Fibroblast of skin of abdomen (primary cell): ENCODE measurements at places on chromosomes 6 and 20.

- DNase-seq: peak; percentile 90
Measured at GRCh38 chr6:87907521-87907920, 140.1 kb upstream of the SPACA1 start.

DNA sequence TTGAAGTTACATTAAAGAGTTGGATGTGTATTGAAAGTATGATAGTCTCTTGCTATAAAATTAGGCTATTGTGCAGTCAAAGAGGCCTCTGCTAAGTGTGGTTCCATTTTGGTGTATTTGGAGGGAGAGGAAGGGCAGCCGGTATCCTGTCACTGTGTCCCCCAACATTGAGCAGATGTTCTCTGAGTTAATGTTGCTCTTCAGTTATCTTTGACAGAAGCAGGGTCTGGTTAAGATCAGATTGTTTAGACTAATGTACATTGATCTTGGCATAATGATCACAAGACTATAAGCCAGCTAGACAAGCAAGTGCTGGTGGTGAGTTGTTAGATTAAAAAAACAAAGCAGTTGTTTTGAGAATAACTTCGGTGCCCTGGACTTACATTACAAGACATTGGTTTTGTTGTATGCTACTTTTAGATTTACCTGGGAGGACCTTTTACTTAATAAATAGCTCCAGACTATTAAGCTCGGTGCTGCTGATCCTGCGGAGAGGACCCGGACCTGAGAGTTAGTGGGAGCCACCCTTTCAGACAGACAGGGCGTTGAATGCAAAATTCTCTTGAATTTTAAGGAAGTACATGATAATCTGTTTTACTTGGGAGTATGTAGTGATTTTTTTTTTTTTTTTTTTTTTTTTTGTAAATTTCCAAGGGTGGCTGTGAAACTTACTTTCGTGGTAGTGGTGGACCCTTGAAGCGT is 97.8 kb downstream of the JARID2 start:
- DNase-seq: no peak

DNA sequence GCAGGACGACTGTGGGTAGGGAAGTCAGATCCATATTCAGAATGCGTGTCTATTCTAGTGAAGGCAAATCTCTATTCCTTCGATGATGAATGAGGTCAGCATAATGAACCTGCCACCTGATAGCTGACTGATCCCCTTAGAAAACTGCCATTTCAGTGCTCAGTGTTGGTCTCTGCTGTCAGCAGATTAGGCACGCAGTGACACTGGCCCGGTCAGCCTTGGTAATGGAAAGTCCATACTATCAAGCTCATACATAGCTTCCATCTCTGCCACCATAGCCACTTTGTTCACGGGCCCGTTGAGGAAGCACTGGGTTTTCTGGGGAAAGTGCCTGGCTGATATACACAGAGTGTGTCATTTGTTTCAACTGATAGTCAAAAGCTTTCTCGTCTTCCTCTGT is 54.0 kb downstream of the C6orf52 start:
- DNase-seq: no peak

DNA sequence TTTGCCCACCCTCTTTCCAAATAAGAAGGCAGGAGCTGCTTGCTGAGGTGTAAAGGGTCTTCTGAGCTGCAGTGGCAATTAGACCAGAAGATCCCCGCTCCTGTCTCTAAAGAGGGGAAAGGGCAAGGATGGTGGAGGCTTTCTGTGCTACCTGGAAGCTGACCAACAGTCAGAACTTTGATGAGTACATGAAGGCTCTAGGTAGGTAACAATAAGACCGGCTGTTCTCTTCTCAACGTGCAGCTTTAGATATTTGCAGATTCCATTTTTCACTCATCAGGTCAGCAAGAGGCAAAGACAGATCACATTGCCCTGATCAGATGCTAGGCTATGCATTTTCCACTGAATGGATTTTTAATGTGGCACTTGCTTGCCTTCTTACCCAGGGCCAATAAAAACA is at the start of gene FABP7:
TSS of gene FABP7 (plus strand) at position 50 of the 400 bp plus-strand sequence. CDS start at position 129, 79 bp downstream.
- DNase-seq: no peak

GRCh38 chr6:100160930-100161329 is 166.9 kb upstream of the MCHR2 start:
- no peak for DNase-seq

- no peak for DNase-seq
Measured at GRCh38 chr6:141210901-141211300, 921.8 kb upstream of the GJE1 start.

DNA sequence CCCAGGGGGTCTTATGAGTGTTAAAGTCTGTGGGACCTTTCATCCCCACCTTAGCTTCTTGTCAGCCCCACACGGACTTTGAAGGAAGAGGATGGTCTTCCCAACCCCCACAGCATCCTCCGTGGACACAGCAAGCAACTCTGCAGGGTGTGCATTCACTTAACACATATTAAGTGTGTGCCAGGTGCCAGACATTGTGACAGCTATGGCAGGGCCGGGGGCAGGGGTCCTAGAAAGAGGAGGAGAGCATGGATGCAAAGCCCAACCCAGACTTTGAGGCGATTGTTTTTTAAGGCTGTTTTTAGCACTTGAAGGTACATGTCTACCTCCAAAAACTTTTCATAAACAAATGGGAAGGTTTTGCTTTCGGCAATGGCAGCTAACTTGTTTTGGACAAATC is 121.6 kb upstream of the KCNG1 start:
- DNase-seq: no peak

DNA sequence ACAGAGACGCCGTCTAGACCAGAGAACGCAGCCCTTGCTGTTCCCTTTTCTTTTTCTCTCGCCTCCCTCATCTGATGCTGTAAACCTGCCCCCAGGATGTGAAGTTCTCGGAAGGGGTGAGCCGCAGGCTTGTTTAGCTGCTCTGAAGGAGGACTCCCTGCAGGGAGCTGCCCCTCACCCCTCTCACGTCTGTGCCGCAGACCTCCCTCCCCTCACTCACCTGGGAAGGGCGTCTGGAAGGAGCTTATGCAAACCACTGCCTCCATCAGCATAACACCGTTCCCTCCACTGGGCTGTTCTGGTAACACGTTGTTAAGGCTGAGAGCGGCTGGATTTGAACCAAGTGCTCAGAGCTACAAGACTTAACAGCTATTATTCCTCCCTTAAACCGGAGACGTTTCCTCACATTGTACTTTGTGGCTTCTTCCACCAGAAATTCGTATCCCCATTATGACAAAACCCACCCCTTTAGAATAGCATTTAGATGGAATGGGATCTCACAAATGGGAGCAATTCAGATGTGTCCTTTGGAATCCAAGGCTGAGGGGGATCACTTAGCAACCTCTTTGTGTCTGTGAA is 99.8 kb downstream of the SMOC2 start:
- no peak for DNase-seq

- no peak for DNase-seq
Measured at GRCh38 chr6:136548582-136549299, 1.5 kb downstream of the MAP7 start.
